ENCODE measurements at places on chromosomes 6 and 20.

DNA sequence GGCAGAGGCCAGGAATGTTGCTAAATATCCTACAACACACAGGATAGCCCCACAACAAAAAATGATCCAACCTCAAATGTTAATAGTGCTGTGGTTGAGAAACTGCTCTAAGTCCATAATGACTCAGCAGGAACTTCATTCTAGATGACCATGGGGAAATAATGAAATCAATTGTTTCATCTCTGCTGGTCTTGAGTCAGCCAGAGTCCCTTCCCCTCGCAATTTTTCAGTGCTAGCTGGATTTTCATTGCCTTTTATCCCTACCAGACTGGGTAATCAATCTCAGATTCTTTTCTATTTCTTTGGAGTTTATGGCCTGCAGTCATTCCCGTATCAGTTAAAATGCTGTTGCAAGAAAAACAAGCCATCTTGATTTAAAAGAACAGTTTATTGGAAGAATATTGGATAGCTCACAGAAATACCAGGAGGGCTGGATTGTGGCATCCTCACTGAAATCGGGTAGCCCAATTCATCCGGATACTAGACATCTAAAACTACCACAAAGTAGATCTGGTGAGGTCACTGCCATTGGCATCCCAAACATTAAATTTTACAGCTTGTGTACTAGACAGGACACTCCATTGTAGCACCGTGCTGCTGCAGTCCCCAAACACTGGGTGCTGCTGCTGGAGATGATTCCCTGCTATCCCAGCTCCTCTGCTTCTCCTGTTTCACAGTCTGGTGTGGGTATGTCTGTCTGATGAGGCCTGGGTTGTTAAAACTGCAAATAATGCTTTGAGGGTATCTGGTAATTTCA is 30.3 kb upstream of the POPDC3 start:
- DNase-seq: no peak

DNA sequence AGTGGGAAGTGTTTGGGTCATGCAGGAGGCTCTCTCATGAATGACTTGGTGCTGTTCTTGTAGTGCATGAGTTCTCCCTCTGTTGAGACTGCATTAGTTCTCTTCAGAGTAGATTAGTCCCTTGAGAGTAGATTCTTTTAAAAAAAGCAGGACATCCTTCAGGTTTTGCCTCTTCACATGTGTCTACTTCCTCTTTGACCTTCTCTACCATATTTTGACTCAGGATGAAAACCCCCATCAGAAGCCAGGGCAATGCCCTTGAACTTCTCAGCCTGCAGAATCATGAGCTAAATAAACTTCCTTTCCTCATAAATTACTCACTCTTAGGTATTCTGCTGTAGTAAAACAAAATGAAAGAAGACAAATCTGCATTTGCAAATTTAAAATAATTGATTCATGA is 170.3 kb downstream of the CD109 start:
- DNase-seq: no peak

DNA sequence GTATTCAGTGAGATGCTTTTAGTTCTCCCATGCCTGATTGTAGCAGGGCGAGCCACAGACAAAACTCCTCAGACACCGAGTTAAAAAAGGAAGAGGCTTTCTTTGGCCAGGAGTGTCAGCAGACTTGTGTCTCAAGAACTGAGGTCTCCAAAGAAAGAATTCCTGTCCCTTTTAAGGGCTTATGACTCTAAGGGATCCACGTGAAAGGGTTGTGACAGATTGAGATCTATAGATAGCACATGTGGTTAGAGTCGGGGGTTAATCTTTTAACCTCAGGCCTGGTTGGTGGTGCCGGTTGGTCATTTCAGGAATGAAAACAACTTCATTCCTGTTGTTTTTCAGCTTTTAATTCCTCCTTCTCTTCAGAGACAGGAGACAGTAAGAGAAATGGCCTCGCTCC is 168.8 kb upstream of the GRIK2 start:
- DNase-seq: no peak

DNA sequence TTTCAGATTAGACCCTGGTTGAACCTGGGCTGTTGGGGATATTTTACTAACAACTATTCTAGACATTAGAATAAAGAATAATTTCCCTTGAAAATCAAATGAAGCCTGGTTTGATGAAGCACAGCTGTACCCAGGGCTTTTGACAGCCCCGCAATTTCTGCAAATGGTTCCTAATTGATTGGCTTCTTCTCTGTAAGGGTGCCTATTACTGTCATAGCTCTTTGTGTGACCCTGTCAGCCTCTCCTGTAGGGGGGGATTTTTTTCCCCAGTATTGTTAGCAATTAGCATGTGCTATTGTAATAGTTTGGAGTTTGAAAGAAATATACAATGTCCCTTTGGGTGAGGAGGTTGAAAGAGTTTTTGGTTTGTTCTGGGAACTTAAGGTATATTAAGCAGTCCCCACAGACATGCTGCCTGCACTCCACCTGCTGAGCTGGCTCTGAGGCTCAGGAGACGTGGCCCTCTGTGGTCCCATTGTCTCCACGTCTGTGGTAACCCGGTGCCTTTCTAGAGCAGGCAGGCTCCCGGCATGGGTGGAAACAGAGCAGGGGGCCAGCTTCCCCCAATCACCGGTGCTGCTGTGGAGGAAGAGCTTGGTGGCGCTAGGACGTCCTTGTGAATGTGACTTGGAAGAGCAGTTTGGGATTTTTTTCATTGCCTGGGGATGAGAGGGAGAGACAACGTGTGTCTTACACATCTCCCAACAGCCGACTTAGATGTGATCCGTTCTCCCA is 47.3 kb upstream of the CLDN20 start:
- DNase-seq: no peak

GRCh38 chr20:58098571-58098970 is 129.9 kb downstream of the ANKRD60 start:
- DNase-seq: no peak

GRCh38 chr6:135113860-135114259 is 59.2 kb upstream of the HBS1L start:
- DNase-seq: no peak

DNA sequence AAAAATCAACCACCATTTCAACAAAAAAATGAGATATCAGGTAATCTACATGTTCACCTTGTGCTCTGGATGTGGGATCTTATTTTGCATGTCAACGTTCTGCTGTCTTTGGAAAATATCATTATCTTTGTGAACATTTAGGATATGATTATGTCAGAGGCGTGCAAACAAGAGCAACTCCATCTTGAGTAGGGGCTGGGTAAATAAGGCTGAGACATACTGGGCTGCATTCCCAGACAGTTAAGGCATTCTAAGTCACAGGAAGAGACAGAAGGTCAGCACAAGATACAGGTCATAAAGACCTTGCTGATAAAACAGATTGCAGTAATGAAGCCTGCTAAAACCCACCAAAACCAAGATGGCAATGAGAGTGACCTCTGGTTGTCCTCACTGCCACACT is 28.8 kb upstream of the ZBTB24 start:
- DNase-seq: no peak

DNA sequence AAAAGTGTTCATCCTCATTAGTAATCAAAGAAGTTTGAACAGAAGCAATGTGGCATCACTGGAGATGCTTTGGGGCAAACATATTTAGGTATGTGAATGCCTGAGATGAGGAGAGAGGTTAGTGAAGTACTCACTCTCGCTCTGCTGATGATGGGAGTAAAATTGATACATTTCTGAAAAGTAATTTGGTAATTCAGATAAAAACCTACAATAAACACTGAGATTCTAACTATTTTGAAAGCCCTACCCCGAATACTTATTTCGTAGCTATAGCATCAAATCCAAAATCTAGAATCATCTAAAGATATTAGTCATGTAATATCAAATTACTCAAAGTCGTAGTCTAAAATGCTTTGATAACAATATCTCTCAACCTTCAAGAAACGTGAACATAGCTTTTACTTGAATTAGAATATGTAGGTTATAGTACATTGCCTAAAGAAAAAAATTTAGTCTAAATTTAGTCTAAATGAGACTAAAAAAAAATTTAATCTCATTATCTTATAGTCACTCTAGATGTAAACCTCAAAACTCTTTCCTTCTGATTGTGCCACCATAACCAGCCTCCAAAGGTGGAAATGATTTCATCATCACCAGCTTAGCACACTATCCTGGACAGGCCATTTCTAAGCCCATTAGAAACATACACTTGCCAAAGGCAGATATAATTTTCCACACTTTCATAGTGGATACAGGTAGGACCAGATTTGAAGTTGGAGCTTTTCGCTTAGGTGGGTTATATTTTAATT is 232.5 kb upstream of the TAB2 start:
- DNase-seq: no peak

DNA sequence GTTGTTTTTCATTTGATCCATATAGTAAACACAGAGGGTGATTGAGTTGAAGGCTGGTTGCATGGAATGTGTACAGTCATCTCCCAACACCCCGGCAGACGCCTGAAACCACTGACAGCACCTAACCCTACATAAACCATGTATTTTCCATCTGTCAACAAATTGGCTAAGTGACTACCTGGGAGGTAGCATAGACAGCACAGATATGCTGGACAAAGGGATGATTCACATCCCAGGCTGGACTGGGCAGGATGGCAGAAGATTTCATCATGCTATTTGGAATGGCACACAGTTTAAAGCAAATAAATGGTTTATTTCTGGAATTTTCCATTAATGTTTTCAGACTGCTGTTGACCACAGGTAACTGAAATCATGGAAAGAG is 4.4 kb upstream of the VIP start:
- DNase-seq: no peak

DNA sequence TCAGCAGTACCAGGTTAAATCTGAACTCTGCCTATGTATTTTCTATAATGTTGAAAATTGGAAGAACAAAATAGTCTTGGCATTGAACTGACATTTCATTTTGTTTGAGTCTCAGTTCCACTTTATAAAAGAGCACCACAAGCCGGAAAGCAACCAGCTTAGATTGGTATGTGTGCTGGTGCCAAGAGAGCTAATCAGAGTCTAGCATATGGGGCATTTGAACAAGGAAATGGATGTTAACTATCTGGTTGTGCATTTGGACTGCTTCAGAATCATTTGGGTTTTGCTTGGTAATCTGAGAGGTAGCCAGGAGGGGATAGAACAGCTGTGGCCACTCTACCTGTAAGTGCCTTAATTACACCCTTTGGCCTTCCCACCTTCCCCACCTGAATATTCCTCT is 184.8 kb downstream of the GRIK2 start:
- DNase-seq: no peak

DNA sequence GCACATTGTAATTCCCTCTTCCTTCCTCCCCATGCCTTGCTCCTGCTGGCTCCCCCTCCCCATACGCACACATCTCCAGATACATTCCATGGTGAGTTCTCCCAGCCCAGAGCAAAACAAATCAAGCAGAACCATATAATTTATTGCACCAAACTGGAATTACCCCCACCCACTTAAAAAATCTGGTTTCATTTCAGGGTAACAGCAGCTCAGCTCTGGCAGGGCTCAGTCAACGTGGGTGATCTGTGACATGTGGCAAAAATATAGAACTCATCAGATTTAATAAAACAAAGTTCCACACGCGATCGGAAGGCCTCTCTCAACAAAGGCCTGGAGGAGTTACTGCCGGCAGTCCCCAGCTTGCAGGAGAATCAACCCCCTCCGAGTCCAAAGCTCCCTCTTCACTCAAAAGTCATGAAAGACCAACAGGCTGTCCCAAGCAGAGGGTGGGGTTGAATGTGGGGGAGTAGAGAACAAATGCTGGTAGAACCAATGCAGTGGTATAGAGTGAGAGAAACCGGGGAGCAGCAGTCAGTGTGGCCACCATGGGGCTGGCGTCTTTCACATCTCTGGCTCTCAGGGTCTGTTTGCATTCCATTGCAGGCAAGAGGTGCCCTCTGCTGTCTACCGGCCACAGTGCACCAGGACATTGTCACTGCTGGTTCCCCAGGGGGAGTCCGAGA is 323.3 kb upstream of the NT5E start:
- DNase-seq: no peak

GRCh38 chr20:57160985-57161384 is 105.5 kb downstream of the BMP7 start:
- DNase-seq: no peak

GRCh38 chr6:110944681-110945151 is 13.8 kb upstream of the GTF3C6 start:
- DNase-seq: peak; percentile 67

- no peak for DNase-seq
Measured at GRCh38 chr6:168037242-168037641, 39.8 kb downstream of the KIF25 start.

DNA sequence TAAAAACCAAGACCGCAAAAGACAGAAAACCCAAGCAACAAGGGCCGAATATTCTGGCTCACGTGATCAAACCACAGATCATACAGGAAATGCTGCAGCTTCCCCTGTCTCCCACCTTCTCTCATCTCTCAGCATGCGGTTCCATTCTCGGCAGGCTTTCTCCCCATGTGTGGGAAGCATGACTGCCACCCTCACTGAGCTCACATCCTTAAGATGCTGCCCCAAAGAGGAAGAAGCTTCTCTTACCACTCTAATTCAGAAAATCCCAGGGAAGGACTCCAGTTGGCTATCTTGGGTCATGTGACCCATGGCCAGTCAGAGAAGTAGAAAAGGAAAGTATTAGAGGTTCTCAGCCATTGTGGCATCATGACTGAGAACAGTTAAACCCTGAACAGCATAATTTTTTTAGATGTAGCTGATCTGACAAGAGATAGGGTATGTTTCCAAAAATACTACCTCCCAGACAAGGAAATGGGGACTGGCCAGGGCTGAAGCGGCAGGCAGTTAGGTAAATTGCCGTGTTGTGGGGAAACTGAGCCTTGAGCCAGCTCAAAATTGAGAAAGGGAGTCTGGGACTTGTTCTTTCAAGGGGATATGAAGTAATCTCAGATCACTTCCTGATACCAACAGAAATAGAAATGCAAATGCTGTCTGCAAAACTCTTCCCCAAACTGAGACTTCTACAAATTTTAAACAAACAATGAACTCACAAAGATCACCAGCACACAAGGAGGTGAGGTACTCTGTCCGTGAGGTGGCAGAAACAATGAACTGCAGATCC is 37.1 kb upstream of the GRM4 start:
- DNase-seq: no peak

DNA sequence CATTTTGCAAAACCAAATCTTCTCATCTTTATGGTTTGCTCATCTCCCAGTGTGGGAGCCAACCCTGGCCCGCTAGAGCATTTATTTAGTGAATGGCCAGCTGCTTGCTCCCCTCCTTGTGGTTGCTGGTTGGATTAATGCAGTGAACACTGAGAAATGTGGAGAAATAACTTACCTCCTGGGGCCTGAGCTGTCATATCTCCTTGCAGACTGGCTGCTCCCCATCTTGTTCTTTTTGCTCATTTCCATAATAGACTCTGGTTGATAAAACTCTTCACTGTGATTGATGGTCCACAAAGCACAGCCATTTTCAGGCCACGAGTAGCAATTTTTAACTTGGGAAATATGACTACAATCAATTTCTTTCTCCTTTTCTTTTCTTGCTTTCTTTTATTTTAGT is 1078.5 kb upstream of the FLRT3 start:
- no peak for DNase-seq

GRCh38 chr6:137664183-137664582 is 170.0 kb upstream of the OLIG3 start:
- no peak for DNase-seq
